ENCODE measurements at places on chromosomes 2 and 18.
A peak's percentile ranks its signal among the peaks of the same experiment; 100 is the strongest.

GRCh38 chr2:178455947-178456346 lies 4.8 kb downstream of the PJVK start:
- no peak for DNase-seq

- DNase-seq = no peak
Measured at GRCh38 chr2:3626118-3626811, 31.4 kb downstream of the COLEC11 start.

DNA sequence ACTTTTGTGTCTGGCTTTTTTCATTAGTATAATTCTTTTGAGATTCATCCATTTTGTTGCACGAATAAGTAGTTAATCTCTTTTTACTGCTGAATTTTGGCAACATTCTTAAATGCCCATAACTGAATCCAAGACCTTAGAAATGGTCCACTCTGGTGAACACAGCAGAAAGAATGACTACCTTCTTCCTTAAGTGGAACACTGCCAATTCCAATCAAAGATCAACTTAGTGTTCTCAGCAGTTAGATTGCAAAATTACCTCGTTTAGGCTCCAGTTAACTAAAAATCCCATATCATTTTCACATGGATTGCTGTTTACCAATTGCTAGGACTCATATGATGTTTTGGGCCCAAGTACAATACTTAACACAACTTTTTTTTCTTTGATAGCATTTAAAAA lies 59.9 kb downstream of the MDH1 start:
- DNase-seq = no peak

DNA sequence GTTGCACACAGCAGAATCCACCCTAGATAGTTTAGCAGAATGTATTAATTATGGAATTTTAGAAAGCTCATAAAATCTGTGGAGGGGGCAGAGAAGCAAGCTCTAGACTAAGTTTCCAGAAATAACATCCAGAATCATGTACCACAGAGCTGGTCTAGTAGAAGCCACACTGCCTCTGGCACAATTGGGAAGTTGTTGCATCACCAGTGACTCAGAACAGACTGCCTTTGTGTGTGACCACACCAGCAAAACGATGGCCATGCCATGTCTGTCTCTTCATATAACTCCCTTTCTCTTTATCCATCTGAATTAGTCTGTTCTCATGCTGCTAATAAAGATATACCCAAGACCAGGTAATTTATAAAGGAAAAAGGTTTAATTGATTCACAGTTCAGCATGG lies 158.9 kb downstream of the CCDC148 start:
- DNase-seq = no peak

- no peak for DNase-seq
Measured at GRCh38 chr2:45089554-45090261, 80.5 kb upstream of the SIX2 start.

- DNase-seq = no peak
Measured at GRCh38 chr18:78914249-78914935, 65.2 kb upstream of the SALL3 start.

- DNase-seq = no peak
Measured at GRCh38 chr2:149348291-149348690, 17.9 kb downstream of the LYPD6 start.

DNA sequence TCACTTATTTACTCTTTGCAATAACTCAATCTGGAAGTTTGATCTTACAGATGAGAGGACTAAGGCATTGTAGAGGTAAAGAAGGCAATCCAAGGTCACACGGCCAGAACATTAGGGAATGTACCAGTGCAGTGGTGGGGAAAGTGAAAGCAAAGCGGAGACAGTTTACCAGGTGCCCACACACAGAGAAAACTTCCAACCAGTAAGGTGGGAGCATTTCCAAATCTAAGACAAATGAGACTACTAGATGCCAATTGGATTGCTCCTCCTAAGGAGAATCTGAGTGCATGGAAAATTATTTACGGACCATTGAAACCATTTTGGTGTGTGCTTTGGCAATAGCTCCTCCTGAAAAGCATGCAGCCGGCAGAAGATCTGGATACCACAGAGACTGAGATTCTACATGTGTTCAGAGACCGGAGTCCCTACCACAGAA lies 34.9 kb downstream of the SLC20A1 start:
- no peak for DNase-seq

GRCh38 chr2:240620859-240621258 lies 4.4 kb upstream of the GPR35 start:
- DNase-seq = no peak

DNA sequence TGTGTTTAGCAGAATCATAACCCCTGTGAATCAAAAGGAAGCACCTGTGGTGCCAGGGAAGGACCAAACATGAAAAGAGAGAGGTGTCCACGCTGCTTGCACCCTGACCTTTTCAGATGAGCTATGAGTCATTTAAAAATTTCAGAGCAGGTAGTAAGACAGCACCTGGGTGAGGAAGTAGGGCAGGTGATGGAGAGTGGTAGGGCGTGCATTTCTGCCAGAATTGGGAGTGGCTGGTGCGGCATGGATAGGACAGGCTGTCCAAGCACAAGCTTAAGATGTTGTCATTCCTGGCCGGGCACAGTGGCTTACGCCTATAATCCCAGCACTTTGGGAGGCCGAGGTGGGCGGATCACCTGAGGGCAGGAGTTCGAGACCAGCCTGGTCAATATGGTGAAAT lies 36.8 kb downstream of the NPAS2 start:
- DNase-seq = no peak

- DNase-seq = no peak
Measured at GRCh38 chr2:9748577-9748976, 94.7 kb upstream of the TAF1B start.

DNA sequence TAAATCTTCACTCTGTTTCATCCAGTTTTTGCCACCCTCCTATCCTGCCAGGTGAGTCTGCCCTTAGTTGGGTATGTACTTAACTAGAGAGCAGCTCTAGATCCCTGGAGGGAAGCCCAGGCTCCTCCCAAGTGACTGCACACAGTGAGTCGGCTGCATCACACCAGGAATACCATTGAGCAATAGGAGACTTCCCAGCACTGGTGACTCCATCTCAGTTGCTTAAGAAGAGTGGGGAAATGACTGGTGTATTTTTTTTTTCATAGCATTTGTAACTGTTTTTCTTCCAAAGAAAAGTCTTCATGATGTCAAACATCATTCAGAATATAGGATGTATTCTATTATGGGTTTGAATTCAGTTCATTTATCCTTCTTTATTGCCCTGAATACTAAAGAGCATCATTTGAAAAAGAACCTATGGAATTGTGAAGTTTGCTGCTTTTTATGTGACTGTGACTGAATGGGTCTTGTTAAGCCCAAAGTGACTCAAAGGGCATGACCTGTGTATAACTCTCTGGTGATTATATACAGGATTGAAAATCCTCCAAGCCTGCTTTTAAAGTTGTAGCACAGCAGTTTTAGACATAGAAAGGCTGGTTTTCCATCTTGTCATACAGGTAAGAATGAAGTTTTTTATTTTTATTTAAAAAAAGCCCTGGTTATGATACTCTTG lies 84.3 kb downstream of the MAP3K20 start:
- no peak for DNase-seq

- no peak for DNase-seq
Measured at GRCh38 chr2:33984131-33984530, 385.0 kb upstream of the FAM98A start.

GRCh38 chr2:226667736-226668135 lies 131.9 kb downstream of the IRS1 start:
- DNase-seq = no peak

DNA sequence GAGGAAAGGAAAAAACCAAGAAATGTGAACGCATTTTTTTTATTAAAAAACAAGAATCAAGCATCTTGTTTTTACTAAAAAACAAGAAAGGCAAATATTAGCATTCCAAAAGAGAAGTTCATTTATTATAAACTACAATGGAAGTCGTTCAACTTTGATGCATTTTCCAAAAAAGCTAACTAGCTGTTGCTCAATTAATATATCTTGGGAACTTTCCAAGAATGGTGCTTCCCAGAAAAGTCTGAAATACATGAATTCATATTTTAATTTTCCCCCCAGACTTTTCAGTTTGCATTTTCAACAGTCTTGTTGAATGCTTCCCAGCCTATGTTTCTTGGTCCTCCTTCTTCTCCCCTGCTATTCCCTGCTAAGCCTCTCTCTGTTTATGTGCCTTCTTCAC lies 7.5 kb upstream of the RND3 start:
- no peak for DNase-seq

- DNase-seq = peak; percentile 7
Measured at GRCh38 chr2:240568678-240569522, 616 bp downstream of the RNPEPL1 start.

DNA sequence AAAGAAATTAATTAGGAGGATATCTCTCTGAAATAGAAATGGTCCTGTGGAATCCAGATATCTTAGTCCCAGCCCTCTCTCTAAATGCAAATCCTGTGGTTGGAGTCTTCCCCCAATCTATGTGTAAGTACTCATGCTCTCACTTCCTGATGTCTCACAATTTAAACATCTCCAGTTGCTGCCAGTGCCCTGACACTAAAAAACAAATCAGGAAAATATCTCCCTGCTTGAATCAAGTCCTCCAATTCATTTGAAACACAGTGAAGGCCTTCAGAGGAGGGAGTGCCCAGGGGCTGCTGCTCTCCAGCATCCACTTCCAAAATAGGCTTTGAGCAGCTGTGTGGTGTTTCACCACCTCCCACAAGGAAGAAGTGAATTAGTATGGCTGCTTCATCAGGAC lies 413.8 kb downstream of the RAD51AP2 start:
- DNase-seq = no peak

DNA sequence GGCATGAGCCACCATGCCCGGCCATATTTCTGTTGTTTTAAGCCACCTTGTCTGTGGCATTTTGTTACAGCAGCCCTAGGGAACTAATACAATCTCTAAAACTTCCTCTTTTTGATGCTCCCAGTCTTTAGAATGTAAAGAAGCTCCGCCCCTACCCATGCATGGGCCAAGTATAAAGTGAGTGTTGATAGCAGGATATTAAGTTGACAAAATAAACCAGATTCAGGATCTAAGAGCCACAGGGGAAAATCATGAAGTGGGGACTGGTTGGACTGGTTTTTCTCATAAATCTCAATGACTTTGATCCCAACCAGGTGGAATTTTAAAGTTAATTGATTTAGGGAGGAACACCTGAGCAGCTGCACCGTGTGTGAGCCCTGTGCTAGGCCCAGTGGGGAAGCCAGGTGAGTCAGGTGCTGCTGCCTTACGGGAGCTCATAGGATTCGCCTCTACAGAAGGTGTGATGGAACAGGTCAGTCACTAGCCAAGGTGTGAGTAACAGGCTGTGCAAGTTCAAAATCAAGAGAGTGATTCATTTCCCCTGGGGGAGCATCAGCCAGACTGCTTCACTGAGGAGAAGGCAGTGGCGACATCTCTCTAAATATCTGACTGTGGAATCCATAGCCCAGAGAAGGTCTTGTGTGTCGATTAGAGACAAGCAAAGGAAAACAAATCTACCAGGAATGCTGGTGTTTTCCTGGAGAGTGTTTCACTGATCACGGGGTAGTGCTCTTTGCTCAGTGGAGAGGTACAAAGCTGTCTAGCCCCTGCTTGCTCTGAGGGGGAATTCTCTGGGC lies 63.0 kb upstream of the MSH2 start:
- no peak for DNase-seq

DNA sequence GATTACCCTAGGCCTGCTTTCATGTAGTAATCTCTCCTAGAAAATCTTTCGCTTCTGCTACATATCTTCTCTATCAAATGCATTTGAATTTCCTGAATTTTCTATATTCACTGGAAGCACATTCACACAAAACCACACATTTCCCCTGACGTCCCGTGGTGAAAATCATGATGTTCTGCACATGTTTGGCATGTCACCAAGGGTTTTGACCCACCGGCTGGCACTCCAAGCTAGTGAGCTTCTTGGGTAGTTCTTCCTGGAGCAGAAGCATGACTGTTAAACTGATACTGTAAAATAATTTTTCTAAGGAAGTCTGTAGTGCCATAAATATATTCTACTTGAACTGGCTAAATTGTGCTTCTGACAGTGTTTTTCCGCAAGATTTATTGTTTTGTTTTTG lies 510.1 kb upstream of the SLC8A1 start:
- no peak for DNase-seq

- DNase-seq = no peak
Measured at GRCh38 chr18:79393635-79394533, 1.8 kb upstream of the NFATC1 start.

DNA sequence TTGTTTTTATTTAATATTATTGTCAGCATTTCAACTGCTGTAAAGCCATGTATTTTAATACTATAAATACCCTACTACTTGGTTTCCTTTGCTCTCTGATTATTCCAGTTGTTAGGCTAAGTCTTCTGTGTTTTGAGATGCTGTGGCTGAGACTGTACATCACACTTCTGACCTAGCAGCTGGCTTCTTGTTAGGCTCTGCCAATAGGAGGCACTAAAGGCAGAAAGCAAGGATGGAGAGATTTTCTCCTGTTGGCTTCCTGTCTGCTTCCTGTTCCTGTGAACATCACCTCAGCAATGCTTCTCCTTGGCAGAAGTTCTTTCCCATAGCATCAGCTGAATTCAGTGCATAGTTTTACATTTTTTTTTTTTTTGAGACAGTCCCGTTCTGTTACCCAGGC lies 68.3 kb upstream of the YPEL5 start:
- DNase-seq = no peak

- DNase-seq = no peak
Measured at GRCh38 chr18:56508370-56509036, 129.9 kb downstream of the TXNL1 start.

GRCh38 chr2:121398853-121399252 lies 113.9 kb upstream of the TFCP2L1 start:
- DNase-seq = no peak

DNA sequence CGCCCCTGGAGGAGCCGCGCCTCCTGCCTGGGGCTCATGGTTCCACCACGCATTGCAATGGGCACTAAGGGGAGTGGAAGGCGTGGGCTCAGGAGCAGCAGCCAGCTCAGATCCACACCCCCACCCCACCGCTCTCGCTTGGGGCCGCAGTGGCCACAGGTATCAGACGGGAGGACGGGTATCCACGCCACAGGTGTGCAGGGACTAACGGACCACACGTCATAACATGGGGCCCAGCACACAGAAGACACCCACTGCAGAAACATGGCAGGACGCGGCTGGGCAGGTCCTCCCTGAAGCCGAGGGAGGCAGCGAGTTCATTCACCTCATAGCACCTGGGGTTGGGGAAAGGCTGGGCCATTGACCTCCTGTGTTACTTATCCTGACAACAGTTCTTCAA lies 13.0 kb downstream of the HDAC4 start:
- no peak for DNase-seq
